ENCODE measurements at places on chromosomes 12 and 14.

GRCh38 chr12:65656156-65656882, 168.0 kb upstream of the HMGA2 start:
- ATAC-seq, result no peak

DNA sequence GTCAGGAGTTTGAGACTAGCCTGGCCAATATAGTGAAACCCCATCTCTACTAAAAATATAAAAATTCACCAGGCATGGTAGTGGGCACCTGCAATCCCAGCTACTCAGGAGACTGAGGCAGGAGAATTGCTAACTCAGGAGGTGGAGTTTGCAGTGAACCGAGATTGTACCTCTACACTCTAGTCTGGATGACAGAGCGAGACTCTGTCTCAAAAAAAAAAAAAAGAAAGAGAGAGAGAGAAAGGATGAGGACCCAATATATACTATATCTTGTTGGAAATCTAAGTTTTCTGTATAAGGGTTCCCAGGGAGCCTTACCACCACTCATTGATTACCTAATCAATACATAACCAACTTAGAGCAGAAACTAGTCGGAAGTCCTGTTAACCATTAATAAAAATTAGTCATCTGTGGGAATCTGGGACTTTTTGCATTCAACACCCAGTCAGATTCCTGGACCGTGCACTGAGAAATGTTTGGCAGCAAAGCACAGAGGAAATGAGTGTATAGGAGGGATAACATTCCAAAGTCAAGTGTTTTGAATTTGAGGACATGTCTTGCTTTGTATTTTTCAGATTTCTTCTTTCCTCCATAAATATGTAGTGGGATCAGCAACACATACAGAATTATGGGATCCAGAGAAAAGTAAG, 44.8 kb upstream of the NR2C1 start:
- ATAC-seq, result no peak

GRCh38 chr14:95516554-95517181, at the start of gene SYNE3:
Gene SYNE3, minus strand, starts transcription at chr14:95516650. Its CDS starts 40,829 bp downstream, at chr14:95475821.
- peak; percentile 72 for ATAC-seq

DNA sequence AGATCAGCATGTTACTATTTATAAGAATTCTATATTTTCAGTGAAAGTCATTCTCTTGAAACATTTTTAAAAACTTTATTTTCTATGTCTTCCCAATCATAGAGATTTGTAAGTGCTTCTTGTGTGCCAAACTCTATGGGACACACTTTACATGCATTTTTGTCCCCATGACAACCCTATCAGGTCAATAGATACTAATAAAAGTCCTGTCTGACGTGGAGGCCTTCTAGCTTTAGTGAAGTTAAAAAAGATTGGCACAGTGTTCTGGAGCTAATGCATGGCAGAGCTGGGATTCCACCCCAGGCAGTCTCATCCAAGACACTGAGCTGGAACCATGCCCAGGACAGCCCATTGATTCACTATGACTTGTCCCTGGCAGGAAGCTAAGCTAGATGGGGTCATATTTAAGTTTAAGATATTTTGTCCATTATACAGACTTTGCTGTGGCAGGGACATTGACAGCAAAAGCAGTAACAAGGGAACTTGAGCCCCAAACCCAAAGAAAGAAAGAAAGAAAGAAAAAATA, 28.1 kb downstream of the TTC6 start:
- peak; percentile 92 for ATAC-seq

DNA sequence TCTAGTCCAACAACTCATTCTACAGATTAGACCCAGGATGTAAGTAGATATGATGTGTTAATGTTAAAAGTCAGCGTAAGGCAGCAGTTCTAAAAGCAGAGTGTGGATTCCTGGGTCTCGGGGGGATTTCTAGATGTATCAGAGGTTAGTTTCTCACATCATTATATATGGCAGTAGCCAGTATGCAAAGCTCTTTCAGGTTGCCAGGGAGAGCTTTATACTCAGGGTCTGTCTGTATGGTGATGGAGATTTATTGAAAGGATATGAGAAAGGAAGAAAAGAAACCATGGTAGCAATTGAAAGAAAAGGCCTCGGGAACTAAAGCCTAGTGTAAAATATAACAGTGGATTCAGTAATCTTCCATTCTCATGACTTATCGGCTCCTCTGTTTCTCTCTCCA, 26.2 kb upstream of the PAWR start:
- ATAC-seq, result no peak

DNA sequence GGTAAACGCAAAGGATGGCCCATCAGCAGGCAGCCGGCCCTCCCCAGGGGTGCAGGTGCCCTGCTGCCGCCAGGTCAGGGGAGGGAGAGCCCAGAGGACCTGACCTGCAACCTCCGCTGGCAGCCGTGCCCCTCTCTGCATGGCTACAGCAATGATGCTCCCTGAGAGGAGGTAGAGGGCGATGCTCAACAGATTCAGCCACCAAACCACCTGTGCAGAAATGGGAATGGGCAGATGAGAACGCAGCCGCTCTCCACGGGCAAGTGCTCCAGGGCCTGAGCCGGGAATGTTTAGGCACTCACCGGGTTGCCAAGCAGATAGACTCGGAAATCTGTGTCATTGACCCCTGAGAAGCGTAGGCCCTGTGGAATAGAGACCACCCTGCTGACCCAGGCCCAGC, 8.7 kb upstream of the NGB start:
- no peak for ATAC-seq

GRCh38 chr14:81265636-81266169, 44.9 kb upstream of the GTF2A1 start:
- no peak for ATAC-seq

- ATAC-seq, result no peak
These were observed 1.3 kb upstream of the AEBP2 start for GRCh38 chr12:19437996-19438395.

DNA sequence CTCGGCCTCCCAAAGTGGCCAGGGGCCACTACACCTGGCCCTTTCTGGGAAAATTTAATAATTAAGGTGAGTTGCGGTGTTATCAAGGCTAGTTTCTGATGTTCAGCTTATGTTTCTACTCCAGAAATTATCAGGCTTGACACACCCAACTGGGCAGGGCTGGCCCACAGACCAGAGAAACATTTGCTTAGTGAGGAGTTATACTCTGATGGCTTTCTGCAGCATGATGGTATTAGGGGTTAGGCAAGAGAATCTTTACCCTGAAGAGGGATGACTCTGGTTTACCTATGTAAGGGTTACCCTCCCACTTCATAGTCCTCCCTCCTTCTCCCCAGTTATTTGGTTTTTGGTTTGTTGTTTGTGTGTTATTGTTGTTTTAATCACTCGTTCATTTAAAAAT, 24.5 kb upstream of the HECTD1 start:
- peak; percentile 28 for ATAC-seq

DNA sequence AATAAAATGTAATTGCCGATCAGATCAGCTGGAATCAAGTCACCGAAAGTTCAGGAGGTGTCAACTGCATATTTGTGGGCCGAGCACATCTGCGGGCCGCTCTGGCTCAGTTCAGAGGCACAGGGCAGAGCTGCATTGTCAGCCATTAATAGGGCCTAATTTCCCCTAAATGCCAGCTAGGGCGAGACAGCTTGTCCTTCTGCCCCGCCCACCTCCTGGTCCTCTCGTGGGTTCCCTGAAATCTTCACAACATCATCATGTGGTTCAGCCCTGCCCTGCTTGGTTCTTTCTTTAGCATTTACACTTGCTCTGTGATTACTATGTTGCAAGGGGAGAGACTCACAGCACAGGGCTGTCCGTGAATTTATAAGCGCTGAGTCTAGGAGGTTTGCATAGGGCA, 148.9 kb downstream of the CHST11 start:
- no peak for ATAC-seq

- ATAC-seq, result no peak
These were observed 8.1 kb upstream of the CKAP4 start for GRCh38 chr12:106255952-106256351.

- ATAC-seq, result no peak
These were observed 221.0 kb downstream of the ASCL1 start for GRCh38 chr12:103178366-103179080.

DNA sequence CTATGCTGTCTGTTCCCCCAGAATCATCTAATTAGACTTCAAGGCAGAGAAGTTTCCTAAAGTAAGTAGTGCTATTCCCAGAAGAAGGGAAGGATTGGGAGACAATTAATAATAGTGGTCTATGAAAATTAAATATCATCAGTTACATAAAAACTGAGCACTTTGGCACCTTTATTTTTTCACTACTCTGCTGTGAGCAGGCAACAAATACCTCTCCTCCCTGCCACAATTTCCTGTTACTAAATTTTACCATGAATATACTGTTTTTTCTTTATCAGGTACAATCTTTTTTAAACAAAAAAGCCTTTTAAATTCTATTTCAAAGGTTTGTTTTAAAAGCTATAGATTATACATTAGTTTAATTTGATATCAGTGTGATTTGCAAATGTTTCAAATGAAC, 29.4 kb upstream of the KRAS start:
- no peak for ATAC-seq

GRCh38 chr14:99377951-99378350, 102.7 kb downstream of the SETD3 start:
- ATAC-seq, result no peak

GRCh38 chr12:105783983-105784947, 354.5 kb downstream of the NUAK1 start:
- ATAC-seq, result no peak

GRCh38 chr14:22391908-22392565, 197.0 kb downstream of the DAD1 start:
- peak; percentile 69 for ATAC-seq

GRCh38 chr12:110578694-110579534, 4.2 kb downstream of the PPTC7 start:
- ATAC-seq, result peak; percentile 64

DNA sequence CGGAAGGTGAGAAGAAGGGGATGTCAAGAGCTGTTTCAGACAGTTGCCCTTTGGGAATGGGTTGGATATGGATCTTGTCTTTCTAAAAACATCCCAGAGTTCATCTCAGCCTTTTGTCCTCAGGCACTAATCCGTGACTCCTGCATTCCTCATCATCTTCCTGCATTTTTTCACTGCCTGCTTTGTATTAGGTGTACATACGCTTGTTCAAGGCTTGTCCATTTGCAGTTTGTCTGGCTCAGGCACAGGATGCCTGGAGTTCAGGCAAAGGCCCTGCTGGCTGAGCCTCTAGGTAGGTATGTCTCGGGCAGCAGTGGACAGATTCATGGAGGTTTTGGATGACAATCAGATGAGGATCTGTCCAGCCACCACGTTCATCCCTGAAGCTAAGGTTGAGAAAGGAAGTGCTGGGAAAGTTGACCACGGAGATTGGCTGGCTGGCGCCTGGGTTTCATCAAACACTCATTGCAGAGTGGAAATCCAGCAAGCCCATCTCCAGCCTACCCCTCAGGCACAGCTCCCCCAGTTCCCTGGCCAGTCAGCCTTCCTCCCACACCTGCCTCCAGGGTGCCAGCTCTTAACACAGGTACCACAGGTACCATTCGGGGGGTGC, 12.4 kb upstream of the TMEM106C start:
- no peak for ATAC-seq

GRCh38 chr14:61151251-61151650, 129.9 kb downstream of the TMEM30B start:
- no peak for ATAC-seq

DNA sequence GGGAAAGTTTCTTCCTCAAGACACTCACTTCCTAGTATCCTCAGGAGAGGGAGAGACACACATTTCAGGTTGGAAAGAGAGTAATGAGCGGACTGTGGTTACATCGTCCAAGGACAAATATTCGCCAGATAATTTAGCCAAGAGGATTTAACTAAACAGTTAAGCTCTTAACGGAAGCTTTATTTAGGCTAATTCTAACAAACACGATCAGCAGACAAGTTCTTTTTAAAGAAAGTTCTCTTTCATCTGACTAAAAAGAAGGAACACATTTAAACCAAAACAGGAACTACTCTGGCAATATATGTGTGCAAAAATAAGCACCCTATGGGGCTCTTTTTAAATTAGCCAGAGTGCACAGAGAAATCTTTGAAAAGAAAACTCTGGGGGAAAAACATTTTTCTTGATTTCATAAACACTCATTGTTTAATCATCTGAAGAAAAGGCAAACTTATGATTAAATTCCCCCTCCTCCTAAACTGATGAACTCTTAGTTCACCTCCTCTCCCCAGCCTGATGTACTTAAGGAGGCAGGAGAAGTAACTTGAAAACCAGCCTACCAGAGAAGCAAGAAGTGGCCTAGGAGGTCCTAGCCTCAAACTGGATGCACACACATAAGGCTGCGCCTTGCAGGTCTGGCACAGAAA, 13.3 kb upstream of the BTG1 start:
- no peak for ATAC-seq

- ATAC-seq, result no peak
These were observed 19.2 kb upstream of the GXYLT1 start for GRCh38 chr12:42163913-42164312.

- ATAC-seq, result no peak
These were observed at the start of gene CLEC2D for GRCh38 chr12:9669534-9669933. Gene CLEC2D, plus strand, starts transcription at chr12:9669713. Its CDS starts 22 bp downstream, at chr12:9669735.

- no peak for ATAC-seq
These were observed 1.1 kb upstream of the MBD6 start for GRCh38 chr12:57521525-57522010.

GRCh38 chr12:41327096-41327895, 139.2 kb downstream of the PDZRN4 start:
- ATAC-seq, result no peak

DNA sequence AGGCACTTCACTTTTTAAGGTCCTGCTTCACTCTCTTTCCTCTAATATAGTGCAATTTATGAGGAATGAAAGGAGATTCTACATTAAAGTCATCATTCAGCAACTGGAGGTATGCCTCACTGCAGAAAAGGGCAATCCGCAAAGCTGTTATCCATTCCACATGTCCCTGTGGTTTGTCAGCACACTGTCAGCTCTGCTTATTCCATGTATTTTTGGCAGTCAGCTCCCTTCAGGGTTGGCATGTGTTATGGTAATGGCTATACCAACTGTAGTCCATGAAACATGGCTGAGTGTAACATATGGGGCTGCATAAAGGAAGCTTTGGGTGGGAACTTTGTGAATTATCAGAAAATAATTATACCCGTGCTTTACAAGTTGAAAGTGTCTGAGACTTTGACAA, 154.1 kb downstream of the GALC start:
- no peak for ATAC-seq

DNA sequence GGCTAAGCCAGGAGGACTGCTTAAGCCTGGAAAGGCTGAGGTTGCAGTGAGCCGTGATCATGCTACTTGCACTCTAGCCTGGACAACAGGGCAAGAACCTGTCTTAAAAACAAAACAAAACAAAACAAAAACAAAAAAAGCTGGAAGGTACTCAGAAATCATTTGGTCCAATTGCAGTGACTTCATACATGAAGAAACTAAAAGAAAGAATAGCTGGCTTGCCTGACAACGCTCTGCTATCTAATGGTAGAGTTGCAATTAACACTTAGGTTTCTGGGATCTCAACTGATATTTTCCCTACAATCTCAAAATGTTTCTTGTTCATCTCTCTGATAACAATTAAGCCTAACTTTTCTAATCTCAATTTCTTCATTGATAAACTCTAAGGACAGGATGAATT, 13.7 kb downstream of the EEA1 start:
- ATAC-seq, result no peak

Measured in esophagus mucosa (tissue), 1 donor.